ENCODE measurements at places on chromosomes 7 and 10. TPM values are rescaled to one million over a fixed set of nuclear protein-coding genes. Genes with fewer than 3 reads are reported as not detected.

- H3K27me3 ChIP-seq: no peaks in the 10 kb centered on the region
- no peak overlapping the region for H3K27ac ChIP-seq
- no peaks in the 10 kb centered on the region for H3K36me3 ChIP-seq
- peaks cover 12% of the 10 kb centered on the region for H3K4me1 ChIP-seq
- no peak for DNase-seq
Measured at GRCh38 chr7:104089612-104090011, 100.2 kb upstream of the RELN start.

GRCh38 chr10:23317416-23317815, 27.2 kb downstream of the C10orf67 start:
- H3K4me1 ChIP-seq: no peaks in the 10 kb centered on the region
- H3K27ac ChIP-seq: no peak overlapping the region
- DNase-seq: no peak
- peaks cover 5% of the 10 kb centered on the region for H3K36me3 ChIP-seq
- no peak overlapping the region for H3K4me3 ChIP-seq

GRCh38 chr10:95552679-95553342, 8.4 kb downstream of the SORBS1 start:
- DNase-seq: no peak
- H3K27me3 ChIP-seq: peaks cover 7% of the 10 kb centered on the region
- peaks cover 46% of the 10 kb centered on the region for H3K4me1 ChIP-seq
- peak overlapping the region; percentile 48 for H3K4me3 ChIP-seq
- peak overlapping the region; percentile 76 for H3K27ac ChIP-seq

GRCh38 chr10:123748711-123749110, 82.6 kb downstream of the GPR26 start:
- no peaks in the 10 kb centered on the region for H3K4me1 ChIP-seq
- H3K4me3 ChIP-seq: no peak overlapping the region
- peaks cover 17% of the 10 kb centered on the region for H3K36me3 ChIP-seq
- H3K27me3 ChIP-seq: peaks cover 5% of the 10 kb centered on the region
- no peak overlapping the region for H3K27ac ChIP-seq

GRCh38 chr10:34195364-34196057, 619.6 kb downstream of the PARD3 start:
- H3K4me1 ChIP-seq: peaks cover 22% of the 10 kb centered on the region
- DNase-seq: no peak
- no peak overlapping the region for H3K4me3 ChIP-seq
- no peak overlapping the region for H3K27ac ChIP-seq
- no peaks in the 10 kb centered on the region for H3K36me3 ChIP-seq

DNA sequence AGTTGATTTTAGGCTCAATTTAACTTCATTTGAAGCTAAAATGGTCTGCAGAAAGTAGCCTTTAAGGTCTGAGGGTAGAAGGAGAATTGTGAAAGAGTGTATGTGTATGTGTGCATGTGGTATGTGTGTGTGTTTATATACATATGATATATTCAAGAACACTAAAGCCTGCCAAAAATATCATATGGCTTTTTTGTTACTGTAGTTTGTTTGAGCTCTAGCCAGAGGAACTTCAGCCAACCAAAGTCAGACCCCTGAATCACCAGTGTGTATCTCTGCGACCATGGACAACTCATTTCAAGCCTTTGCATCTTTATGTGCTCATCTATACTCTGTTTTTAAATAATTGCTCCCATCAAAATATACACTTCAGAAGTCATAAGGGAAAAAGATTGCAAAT, 58.4 kb upstream of the HDAC9 start:
- H3K27me3 ChIP-seq: no peaks in the 10 kb centered on the region
- no peaks in the 10 kb centered on the region for H3K36me3 ChIP-seq

The CCDC7 gene
- 5.4 TPM for total RNA-seq

The JAKMIP3 gene
- 0.05 TPM for total RNA-seq

The CLRN3 gene
- 0.31 TPM for total RNA-seq

The TSPAN13 gene
- 82.0 TPM for total RNA-seq

The MXI1 gene
- total RNA-seq: 10.3 TPM

The ZNF804B gene
- total RNA-seq: not detected

All from endothelial cell (in vitro differentiated cells).